CD8-positive, alpha-beta memory T cell (primary cell): ENCODE measurements at places on chromosomes 5 and 9. TPM values are rescaled to one million over a fixed set of nuclear protein-coding genes. Genes with fewer than 3 reads are reported as not detected.

DNA sequence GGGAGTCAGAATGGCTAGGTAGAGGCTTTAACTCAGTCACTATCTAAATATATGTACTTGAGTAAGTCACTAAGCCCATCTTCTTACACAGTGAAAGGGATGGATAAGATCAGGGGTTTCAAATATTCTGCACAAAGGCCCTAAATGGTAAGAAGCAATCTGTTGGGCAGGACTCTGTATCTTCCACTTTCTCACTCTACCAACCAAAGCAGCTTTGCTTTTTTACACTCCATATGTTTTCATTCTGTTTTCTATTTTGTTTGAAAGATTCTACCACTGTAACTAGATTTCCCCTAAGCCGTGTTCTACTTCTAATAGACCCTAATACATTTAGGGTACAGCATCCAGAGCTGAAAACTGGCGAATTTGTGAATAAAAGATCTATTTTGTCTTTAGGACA is 477.5 kb upstream of the NMUR2 start:
- no peak for DNase-seq

DNA sequence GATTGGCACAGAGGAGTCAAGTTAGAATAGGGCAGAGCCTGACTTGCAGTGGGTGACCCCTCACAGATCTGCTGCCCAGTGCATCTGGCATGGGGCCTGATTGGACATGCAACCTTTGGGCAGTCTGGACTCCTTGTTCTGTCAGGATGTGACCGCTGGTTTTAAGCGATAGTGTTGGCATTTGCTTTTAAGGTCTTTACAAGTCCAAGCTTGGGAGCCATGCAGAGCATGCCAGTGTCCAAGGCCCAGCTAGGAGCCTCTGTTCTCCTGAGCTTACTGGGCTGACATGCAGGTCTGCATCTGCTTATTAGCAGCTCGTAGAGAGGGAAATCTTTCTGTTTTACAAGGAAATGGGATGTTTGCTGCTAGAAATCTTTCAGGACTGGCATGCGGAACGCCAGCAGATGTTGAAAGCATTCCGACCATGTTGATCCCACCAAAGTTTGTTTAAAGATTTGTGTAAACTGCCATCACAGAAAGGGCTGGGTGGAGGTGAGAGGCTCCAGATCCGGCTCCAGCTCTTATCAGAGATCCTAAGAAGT is 27.5 kb downstream of the GADD45G start:
- DNase-seq, result no peak

DNA sequence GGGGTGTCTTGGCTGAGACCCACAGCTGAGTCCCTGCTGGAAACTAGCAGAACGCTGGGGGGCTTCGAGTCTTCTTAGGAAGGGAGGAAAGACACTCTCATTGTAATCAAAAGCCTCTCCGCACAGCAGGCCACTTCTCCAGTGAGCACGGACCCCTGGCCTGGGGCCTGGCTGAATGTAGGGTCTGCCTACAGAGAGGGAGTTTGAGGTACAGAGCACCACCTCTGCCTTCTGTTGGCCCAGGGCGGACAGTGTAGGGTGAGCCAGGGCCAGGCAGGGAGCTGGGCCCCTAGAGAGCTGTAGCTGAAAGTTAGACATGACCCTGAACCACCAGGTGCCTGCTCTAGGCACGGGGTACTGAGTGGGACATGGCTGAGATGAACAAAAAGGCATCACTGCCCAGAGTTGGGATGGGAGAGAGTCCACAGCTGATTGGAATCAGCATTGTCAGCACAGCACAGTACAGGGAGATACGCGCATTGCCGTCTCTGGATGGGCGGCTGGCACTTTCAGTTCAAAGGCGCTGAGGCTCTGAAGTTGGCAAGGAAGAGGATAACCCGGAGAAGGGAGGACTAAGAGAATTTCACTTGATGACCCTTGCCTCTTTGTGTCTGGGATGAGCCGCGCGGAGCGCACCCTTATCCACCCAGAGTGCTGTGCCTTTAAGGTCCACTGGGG is 363 bp upstream of the SLC25A48 start:
- no peak for DNase-seq

Gene TMEFF1
- total RNA-seq, result 0.37 TPM

GRCh38 chr5:34062419-34062818 is 19.4 kb upstream of the C1QTNF3 start:
- DNase-seq, result no peak

Gene SLC25A2
- 0.35 TPM for total RNA-seq

- no peak for DNase-seq
Measured at GRCh38 chr9:15999422-16000339, 446.8 kb downstream of the CCDC171 start.

DNA sequence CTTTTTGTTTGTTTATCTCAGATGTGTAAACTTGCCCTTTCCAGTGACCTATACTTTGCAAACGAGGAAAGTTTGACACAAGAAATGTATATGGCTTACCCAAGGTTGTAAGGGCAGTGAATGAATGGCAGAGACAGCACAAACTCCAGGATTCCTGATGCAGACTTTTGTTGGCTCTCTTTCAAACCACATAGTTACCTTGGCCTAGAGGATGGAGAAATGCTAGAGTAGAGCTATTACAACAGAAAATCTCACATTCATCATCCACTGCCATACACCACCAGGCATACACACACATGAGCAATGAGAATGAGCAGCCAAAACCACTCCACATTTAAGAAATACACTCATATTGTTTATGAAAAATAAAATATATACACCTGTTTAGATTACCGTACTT is 387.0 kb downstream of the TLR4 start:
- DNase-seq, result no peak

DNA sequence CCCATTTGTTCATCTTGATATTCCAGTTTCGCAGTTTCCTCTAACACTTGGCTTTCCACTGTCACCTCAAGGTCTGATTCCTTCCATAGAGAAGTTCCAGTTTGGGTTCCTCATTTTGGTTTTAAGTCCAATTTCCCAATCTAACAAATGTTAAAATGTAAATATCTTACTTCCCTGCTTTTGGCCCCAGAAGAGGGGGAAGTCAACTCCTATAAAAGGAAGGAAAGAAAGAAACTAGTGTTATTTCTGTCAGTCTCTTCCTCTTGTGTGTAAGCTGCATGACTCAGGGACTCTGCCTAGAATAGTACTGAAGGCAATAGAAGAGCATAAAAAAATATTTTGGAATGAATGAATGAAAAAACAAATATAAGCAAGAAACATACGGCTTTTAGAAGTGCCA is 127.5 kb upstream of the CCNG1 start:
- DNase-seq, result no peak

GRCh38 chr5:168583742-168584482 is 4.7 kb upstream of the PANK3 start:
- DNase-seq, result no peak

DNA sequence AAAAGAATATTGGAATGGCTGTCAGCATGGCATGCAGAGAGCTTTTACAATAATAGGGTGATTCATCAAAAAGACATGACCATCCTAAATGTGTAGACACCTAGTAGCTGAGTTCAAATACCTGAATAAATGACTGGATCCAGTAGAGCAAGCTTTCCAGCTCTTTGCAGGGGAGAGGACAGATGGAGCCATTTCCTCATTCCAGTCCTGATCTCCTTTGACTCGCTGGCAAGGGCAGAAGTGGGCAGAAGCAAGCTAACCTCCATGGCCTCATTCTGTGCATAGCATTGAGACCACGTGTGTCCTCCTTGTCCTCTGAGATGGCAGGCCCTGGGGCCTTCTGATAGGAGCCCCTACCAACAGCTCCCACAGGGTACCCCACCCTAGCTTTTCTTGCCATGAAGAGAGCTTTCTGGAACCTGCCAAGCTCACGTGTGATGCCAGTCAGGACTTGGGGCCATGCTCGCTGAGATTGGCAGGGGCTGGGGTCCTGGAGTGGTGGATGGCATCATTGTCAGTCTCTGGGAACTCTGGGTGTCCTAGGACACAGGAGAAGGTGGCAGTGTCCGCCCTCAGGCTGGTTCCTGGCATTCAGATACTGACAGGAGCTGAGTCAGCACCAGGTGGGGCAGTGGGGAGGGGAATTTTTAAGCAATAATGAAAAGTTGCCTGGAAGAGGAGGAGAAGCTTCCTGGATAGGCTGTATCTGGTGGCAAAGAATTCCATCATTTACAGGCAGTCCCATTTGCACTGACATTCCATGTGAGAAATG is 33.6 kb downstream of the WWC1 start:
- no peak for DNase-seq

Gene TXNDC8
- not detected for total RNA-seq

- no peak for DNase-seq
Measured at GRCh38 chr9:110356639-110357395, 19.2 kb upstream of the TXNDC8 start.

DNA sequence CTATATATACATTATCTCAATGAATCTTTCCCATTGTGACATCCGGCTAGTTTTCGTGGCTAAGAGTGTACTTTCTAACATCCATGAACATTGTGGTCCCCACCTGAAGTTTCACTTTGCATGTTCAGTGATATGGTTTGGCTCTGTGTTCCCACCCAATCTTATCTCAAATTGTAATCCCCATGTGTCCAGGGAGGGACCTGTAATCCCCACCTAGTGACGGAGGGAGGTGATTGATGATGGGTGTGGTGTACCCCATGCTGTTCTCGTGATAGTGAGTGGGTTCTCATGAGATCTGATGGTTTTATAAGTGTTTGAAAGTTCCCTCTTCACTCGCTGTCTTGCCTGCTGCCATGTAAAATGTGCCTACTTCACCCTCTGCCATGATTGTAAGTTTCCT is 28.1 kb downstream of the MRPL22 start:
- DNase-seq, result no peak
